Astrocyte of the spinal cord (primary cell): ENCODE measurements at places on chromosomes 6 and 20.

DNA sequence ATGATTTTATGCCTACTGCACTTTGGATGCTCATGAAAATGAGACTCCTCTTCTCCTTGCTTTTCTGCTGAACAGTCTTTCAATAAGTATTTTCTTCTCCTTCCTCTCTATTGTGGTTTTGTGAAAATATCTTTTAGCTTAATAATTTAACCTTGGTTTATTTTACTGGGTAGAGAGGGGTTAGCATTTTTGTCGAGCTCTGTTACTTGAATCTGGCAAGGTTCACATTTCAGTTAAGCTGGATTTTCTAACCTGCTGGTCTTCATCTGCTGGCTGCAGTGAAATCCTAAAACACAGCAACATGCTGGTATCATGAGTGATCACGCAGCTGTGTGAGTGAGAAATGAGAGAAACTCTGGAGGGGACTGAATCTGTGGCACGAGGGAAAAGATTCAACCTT, 222.7 kb upstream of the NOX3 start:
- peak; percentile 59 for DNase-seq

- DNase-seq: no peak
Observed at GRCh38 chr20:35461620-35462019, 6.2 kb downstream of the CEP250 start.

DNA sequence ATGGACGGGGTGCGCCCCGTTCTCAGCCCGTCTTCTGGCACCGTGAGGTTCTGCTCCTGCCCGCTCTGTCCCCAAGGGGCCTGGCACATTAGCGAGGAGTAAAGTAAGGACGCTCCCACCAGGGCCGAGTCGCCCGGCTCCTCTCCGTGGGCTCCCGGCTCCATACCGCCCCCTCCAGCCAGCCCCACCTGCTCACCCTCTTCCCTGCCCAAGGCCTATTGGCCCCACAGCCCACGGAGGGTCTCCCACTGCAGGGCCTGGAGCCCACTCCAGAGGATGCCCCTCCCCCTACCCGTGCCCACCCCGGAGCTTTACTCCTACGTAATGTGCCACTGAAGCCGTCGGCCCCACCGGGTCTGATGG, 47.5 kb upstream of the CHRNA4 start:
- DNase-seq: no peak

DNA sequence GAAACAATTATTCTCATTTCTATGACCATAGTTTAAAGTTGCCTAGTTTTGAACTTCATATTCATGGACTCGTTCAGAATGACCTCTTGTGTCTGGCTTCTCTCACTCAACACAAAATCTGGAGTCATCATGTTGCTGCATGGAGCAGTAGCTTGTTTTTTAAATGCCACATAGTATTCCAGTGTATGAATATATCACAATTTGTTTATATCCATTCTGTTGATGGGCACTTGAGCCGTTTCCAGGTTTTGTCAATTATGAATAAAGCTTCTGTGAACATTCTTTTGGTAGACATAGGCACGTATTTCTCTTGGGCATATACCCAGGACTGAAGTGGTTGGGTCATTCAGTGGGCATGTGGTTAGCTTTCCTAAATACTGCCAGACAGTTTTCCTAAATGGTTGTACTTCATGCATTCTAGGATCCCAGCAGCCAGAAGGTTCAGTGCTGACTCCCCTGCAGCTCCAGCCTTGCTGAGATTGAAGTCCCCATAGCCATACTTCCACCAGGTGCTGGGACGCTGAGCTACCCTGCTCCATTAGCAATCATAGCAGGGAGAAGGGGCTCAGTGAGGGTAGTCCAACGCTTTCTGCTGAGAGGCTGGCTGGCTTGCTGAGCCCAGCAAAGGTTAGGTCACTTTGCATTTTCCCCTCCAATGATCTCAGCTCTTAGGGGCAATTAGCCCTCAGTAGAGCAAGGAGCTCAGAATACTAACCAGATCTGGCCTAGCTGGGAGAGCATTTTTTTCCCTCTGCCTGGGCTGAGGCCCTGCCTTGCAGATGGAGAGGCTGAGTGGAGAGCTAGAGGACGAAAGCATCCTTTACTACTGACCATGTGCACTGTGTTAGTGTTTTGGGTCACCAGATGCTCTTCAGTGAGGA, 35.7 kb upstream of the CTNNBL1 start:
- DNase-seq: no peak

DNA sequence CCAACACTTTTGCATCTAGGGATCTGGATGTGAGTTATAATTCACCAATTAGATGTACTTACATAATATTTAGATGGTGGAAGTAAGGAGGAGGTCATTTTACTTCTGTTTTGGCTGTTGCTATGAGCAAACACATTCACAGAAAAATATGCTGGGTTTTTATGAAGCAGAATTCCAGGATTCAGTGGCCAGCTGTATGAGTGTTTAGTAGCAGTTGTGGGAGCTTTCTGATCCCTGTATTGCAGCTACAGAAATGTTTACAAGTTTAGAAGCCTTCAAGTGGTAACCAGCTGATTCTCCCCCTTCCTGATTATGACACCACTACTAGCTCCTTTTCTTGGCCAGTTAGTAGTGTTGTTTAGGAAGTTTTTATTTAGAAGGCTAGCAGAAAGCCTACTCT, 177.0 kb downstream of the TENT5A start:
- peak; percentile 2 for DNase-seq

- no peak for DNase-seq
Observed at GRCh38 chr6:79613912-79614311, 17.2 kb upstream of the SH3BGRL2 start.

DNA sequence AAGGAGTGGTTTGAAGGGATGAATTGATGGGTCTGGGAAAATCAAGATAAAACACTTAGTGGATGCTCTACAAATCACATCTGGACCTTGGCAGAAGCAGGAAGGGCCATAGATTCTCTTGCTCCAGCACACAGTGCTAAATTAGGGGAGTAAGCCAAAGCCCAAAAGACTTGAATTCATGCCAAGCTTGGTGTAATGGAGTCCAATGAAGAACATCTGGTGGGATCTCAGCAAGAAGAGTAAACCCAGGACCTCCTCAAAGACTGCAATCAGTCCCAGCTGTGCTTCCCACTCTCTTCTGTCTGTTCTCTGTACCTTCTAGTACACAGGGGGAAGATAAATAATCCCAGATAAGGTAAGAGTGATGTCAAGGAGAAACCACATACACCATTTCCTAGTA, 683.4 kb downstream of the RNF144B start:
- DNase-seq: no peak

- no peak for DNase-seq
Observed at GRCh38 chr6:12356983-12357972, 67.1 kb downstream of the EDN1 start.

GRCh38 chr6:154733183-154733625, at the start of gene SCAF8:
SCAF8 (plus strand) TSS chr6:154733416; CDS start chr6:154733901, 485 bp downstream.
- peak; percentile 82 for DNase-seq

- DNase-seq: peak; percentile 68
Observed at GRCh38 chr20:36579996-36580545, 6.7 kb downstream of the TGIF2 start.

GRCh38 chr6:71997341-71997740, 111.0 kb downstream of the RIMS1 start:
- DNase-seq: no peak

GRCh38 chr6:52423448-52423847, 3.3 kb downstream of the EFHC1 start:
- DNase-seq: no peak

- DNase-seq: no peak
Observed at GRCh38 chr6:166318649-166319600, 10.7 kb upstream of the PRR18 start.

DNA sequence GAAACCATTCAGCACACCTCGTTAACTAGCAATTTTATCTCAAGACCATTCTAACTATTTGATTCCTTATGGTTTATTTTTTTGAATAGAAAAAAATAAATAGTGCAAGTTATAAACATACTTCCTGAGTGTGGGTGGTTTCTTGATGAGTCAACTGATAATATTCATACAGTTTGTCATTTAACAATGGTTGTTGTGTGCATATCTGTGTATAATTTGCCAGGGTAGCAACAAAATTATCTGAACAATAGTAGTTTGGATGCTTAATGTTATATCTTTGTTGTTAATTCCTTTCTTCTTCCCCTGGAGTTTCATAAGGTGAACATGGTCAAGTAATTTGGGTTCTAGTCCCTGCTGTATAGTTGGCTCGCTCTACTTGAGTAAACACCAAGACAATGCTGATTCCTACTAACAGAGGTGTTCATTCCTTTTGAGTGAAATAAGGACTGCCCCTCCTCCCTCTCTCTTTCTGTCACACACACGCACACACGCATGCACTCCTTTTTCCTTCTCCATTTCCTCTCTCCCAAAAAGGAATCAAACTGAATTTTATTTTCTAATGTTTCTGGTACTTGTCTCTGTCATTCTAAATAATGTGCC, 938.1 kb upstream of the EPHA7 start:
- DNase-seq: no peak

GRCh38 chr20:45920462-45921336, 8.7 kb upstream of the PLTP start:
- peak; percentile 27 for DNase-seq

- DNase-seq: no peak
Observed at GRCh38 chr6:15439410-15440025, 193.6 kb downstream of the JARID2 start.

GRCh38 chr6:133085471-133085870, 155.7 kb upstream of the EYA4 start:
- no peak for DNase-seq

- DNase-seq: no peak
Observed at GRCh38 chr6:35170891-35171290, 29.8 kb upstream of the TCP11 start.
